ENCODE measurements at places on chromosomes 13 and 19. TPM values are rescaled to one million over a fixed set of nuclear protein-coding genes. Genes with fewer than 3 reads are reported as not detected.

REX1BD gene
- 20.7 TPM for total RNA-seq

- no peak for DNase-seq
These were observed 1507.4 kb upstream of the SPRY2 start for GRCh38 chr13:81848291-81848690.

DNA sequence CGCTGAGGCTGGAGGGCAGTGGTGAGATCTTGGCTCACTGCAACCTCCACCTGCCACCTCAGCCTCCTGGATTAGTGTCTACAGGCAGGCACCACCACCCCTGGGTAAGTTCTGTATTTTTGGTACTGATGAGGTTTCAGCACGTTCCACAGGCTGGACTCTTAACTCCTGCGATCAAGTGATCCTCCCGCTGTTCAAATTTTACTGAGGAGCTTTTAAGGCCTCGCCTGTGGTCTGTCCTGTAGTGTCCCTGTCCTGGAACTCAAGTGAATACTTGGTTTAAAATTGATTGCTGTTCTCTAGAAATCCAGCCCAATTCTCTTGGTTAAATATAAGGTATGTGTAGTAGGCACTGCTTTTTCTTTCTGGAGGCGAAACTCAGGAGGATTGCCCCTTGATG lies 65.2 kb downstream of the DPRX start:
- no peak for DNase-seq

- no peak for DNase-seq
These were observed 5.5 kb upstream of the ACP7 start for GRCh38 chr19:39078436-39079200.

DNA sequence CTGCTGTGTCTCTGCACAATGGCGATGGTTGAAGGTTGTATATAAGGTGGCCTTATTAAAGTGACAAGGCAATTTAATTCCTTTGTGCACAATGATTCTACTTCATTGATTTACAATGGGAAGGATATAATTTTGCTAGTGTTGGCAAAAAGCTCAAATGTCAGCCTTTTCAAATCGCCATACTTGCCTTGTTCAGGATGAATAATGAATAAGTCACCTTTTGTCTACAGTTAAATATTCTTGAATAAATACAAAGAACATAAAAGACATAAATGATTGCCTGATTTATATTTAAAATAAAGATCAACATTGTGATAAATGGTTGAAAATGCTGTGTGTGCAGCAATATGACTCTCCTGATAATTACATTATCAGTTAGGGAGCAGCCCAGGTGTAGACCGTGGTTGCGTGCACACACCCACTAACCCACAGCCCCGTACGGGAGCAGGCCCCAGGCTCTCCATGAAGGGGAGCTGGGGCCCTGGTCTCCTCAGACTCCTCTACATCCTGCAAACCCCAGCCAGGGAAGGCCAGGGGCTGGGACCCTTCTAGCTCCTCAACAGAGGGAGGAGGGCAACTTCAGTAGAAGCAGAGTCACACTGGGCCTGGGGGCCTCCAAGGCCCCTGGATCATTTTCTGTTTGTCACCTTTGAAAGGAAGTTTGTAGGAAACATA lies 64.9 kb downstream of the TEX29 start:
- DNase-seq, result no peak

CYP4F2 gene
- not detected for total RNA-seq

ZNF121 gene
- 47.2 TPM for total RNA-seq

NBEA gene
- total RNA-seq, result 37.1 TPM

All from umbilical cord (tissue), 2 donors.